ENCODE measurements at places on chromosomes 3 and 15. TPM values are rescaled to one million over a fixed set of nuclear protein-coding genes. Genes with fewer than 3 reads are reported as not detected.

DNA sequence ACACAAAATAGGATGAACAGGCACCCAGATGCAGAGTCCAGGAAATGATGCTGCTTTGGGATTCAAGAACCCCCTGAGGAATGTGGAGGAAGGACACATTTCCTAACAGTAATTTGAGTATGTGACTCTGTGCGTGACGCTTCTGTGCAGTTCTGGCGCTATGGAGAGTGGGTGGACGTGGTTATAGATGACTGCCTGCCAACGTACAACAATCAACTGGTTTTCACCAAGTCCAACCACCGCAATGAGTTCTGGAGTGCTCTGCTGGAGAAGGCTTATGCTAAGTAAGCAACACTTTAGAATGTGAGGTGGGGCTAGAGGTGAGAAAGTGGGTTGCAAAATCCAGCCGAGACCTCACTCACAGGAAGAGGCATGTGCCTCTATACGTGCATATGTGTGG lies 28.3 kb downstream of the CAPN3 start:
- no peak for DNase-seq

GRCh38 chr15:58217460-58217859 lies 79.3 kb downstream of the AQP9 start:
- no peak for DNase-seq

DNA sequence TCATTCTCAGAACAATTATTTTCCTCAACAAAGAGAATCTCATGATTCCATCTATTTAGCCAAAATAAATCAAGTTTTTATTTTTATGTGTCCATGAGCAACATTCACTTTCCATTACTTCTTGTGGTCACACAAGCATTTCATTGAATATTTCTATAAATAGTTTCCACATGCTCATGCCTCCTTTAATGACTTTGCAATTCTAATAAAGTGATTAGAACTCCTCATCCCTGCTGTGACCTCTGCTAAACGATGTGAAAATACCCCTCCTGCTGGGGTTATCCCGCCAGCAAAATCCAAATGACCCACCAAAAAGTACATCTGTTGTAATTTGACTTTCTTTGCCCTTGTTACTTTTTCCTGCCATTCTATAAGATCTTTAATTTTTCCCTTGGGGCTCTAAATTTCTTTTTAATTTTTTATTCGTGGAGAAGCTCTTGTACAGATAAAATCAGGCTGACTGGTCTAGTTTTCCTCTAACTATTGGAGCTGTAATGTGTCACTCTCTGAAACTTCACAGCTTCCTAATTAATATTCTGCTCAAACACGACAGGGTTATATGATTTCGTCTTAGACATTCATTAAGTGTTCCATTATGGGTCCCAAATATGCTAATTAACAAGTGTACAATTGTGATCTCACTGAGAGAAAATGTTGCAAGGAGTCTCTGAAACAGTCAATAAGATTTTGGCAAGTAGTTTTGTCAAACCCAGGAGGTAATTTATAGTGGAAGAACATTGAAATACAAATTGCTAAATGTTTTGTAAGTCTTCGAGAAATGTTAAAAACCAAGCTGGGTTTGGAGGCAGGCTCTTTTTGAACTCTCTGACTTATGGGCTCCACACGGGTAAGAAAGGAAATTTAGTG lies 533.1 kb upstream of the NAALADL2 start:
- no peak for DNase-seq

DNA sequence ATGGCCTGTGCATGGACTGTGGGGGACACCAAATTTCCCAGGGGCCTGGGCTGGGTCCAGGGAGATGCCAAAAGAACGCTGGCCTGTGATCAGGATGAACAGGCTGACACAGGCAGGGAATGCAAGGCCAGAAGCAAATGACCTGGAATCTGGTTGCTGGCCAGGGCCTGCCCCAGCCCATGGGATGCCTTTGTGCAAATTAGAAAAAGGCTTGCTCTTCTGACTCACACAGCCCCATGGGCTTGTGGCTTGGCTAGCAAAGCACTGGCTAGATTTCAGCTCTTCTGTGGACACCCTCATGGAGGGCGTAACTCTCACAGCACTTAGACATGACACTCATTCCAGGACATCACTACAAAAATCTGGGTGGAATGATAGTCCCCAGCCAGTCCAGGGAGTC lies 356.0 kb downstream of the SHQ1 start:
- DNase-seq = no peak

DNA sequence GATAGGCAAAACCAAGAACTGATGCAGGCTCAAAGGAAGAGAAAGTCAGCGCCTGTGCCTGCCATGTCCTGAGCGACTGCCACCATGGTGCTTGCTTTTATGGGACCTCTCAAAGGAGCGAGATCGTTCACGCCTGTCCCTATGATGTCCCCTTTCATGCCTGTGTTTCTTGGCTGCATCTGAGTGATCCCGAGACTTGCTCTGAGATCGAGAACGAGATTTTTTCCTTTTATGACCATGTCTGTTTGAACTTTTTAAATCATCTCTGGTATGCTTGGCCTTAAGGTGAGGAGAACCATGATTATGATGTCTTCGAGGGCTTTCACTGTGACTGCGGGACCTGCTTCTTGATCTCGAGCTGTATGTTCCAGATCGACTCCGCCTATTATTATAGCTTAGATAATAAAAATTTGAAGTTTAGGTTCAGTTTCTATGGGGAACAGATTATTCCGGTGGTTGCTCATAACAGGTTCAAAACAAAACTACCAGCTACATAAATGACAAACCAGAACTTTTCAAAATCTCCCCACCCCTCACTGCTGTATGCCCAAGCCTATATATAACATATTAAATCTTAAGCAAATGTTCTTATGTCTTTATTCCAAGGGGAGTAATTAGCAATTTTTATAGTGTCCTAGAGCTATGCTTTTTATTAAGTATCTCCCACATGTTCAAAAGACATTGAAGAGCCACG lies 11.6 kb downstream of the CCNL1 start:
- no peak for DNase-seq

- no peak for DNase-seq
Observed at GRCh38 chr3:121998611-121999473, 23.2 kb downstream of the ILDR1 start.

GRCh38 chr3:62839748-62840147 lies 35.5 kb downstream of the CADPS start:
- no peak for DNase-seq

DNA sequence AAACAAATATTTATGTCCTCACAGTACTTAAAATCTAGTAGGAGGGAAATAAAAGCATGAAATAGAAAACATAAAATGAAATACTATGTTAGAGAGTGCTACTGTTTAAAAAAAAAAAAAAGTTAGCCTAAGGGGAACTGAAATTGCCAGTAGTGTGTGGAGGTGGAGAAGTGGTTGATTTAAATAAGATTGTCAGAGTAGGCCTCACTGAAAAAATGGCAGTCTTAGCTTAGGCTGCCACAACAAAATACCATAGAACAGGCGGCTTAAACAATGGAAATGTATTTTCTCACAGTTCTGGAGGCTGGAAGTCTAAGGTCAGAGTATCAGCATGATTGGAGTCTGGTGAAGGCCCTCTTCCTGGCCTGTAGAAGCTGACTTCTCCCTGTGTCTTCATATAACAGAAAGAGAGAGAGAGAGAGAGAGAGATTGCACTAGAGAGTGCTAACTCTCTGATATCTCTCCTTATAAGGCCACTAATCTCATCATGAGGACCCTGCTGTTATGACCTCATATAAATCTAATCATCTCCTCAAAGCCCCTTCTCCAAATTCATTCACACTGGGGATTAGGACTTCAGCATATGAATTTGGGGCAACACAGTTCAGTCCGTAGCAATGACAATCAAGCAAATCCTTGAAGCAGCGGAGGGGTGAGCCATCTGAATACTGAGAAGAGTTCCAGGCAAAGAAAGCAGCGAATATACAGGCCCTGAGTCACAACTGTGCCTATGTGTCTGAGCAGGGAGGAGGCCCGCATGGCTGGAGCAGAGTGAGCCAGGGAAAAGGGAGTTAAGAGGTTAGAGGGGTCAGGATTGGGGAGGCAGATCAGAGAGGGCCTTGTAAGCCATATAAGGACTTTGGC lies 23.6 kb upstream of the LRRC34 start:
- no peak for DNase-seq

DNA sequence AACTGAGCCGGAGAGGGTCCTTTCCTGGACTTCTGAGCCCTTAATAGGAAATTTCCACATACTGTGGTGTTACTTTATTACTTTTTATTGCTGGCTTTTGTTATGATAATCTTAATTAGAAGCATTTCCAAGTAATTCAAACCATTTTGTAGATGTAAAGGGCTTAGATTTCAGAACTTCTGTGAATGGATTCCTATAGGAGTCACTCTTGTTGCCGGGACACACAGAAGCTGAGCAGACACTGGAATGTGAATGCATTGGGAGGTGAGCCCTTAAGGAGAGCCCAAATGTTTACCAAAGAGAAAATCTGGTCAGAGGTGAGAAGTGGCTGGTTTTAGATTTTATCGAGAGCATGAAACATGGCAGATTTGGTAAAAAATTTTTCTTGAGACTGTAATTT lies 87.4 kb downstream of the FNDC3B start:
- DNase-seq = no peak

The AGTR1 gene
- total RNA-seq = not detected

DNA sequence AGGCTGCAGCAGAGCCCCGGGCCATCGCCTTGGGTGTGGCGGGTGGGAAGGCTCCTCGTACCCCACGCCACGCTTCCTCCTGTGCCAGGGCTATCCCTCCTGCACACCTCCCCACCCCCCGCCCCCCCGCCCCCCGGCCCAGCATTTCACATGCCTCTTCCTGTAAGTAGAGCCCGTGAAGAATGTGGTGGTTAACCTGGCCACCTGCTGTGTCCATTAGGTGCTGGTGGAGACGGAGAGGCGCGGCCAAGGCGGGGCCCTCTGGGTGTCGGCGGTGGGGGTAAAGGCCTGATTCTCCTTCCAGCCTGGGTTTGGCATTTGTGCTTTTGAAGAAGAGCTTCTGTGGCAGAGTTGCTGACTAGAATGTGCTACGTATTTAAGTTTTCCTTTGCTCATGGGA lies 127.8 kb downstream of the CHDH start:
- no peak for DNase-seq

DNA sequence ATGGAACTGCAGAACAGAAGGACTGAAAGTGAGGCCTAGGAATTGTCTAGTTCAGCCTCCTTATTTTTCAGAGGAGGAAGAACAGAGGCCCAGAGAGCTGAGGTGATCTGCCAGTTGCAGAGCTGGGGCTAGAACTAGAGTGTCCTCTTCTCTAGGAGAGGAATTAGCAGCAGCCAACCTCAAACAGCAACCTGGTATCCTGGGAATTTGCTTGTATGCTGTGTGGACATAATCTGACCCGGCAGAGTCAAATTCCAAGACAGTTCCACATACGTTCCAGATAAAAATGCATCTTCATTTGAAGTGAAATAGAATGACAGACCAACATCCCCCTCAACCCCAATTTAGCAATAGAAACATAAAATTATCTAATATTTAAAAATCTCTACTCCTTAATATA lies 13.5 kb upstream of the TSC22D2 start:
- no peak for DNase-seq

The C3orf85 gene
- total RNA-seq = not detected

DNA sequence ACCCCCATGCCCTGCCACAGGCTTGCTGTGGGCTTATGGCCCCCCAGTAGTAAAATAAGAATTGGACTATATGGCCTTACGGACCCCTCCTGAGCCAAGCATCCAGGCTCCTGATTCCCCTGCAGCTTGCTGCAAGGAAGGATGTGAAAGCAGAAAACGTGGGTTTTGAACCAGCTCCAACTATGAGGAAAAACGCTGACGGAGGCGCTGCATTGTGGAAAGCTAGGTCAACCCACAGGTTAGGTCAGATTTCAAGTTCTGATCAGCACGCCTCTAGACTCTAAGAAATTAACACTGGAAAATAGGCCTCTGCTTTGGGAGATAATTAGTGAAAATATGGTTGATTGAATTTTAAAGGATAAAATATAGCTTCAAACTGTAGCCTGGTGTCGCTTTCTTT lies 195.4 kb upstream of the HES1 start:
- DNase-seq = no peak

GRCh38 chr3:182241766-182242488 lies 530.2 kb downstream of the SOX2 start:
- DNase-seq = no peak

GRCh38 chr3:143001034-143001368 lies 369 bp upstream of the U2SURP start:
- DNase-seq = no peak

All from CD4-positive, CD25-positive, alpha-beta regulatory T cell (primary cell).